ENCODE measurements at places on chromosomes 6 and 20.

- DNase-seq = no peak
Observed at GRCh38 chr6:33412140-33413009, 1.6 kb downstream of the PHF1 start.

GRCh38 chr20:38109591-38110524 lies 55.2 kb downstream of the TGM2 start:
- DNase-seq = peak; percentile 98

GRCh38 chr6:166512567-166512966 lies 73.9 kb downstream of the RAMACL start:
- DNase-seq = no peak

- no peak for DNase-seq
Observed at GRCh38 chr20:22576273-22576672, 8.1 kb downstream of the FOXA2 start.

DNA sequence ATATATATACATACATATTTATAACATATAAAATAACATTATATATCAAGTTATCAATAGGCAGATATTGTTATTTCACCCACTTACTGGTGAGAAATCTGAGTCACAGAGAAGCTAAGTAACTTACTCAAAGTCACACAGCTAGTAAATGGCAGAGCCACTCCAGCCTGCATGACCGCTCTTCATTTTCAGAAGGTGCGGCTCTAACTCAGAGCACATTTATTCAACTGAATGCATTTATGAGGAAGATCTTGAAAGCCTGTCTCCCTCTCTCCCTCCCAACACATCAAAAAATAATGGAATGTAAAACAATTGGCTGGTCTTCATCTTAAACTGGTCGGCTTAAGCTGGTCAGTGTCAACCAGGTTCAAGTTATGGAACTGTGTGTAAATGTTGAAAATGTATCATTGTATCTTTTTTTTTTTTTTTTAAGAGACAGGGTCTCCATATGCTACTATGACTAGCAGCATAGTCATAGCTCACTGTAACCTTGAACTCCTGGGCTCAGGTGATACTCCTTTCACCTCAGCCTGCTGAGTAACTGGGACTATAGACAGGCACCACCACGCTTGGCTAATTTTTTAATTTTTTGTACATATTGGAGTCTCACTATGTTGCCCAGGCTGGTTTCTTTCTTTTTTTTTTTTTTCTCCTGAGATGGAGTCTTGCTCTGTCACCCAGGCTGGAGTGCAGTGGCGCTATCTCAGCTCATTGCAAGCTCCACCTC lies 70.7 kb upstream of the NCOA3 start:
- DNase-seq = no peak

DNA sequence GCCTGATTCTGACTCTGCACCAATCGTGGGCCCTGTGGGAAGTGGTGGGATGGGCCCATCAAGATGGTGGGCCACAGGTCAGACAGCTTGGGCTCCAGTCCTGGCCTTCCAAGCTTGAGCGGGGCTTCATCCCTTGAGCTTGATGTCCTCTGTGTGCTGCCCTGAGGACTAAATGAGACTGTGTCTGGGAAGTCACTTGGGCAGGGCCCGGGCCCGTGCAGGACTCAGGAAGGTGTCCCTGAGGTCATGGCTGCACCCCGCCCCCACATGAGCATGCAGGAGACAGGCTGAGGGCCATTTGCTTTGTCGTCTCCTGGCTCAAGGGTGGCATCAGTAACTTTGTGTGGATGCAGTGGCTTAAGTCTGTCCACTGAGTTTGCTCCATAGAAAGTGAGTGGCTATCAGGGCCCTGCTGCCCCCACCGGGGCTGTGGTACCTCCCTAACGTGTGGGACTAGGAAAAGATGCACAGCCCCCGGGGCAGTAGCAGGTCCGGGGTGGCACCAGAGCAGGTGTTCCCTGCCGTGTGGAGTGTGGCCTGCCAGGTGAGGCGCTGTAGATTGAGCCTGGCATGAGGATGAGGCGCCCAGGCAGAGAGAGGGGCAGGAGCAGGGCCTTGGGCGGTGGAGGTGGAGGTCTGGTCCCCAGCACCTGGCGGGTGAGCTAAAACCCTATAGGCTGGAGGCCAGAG lies 298.6 kb downstream of the TAF4 start:
- DNase-seq = no peak

GRCh38 chr20:20780127-20780824 lies 67.8 kb upstream of the RALGAPA2 start:
- no peak for DNase-seq

DNA sequence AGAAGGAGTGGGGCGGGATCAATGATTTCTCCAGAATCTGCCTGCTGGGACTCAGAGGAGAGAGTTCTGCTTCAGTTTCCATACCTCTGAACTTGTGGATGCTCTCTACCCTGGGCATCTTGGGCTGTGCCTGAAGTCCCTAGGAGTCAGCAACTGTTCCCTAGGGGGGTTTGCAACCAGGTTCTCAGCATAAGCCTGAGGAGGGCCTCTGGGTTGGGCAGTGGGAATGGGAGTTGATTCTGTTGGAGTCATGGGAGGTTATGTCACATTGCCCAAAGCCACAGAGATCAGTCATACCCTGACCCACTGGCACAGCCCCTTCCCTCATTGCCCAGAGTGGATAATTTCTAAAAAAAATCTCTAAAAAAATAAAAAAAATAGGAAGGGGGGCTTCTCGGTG lies 47.4 kb downstream of the MOCS1 start:
- no peak for DNase-seq

DNA sequence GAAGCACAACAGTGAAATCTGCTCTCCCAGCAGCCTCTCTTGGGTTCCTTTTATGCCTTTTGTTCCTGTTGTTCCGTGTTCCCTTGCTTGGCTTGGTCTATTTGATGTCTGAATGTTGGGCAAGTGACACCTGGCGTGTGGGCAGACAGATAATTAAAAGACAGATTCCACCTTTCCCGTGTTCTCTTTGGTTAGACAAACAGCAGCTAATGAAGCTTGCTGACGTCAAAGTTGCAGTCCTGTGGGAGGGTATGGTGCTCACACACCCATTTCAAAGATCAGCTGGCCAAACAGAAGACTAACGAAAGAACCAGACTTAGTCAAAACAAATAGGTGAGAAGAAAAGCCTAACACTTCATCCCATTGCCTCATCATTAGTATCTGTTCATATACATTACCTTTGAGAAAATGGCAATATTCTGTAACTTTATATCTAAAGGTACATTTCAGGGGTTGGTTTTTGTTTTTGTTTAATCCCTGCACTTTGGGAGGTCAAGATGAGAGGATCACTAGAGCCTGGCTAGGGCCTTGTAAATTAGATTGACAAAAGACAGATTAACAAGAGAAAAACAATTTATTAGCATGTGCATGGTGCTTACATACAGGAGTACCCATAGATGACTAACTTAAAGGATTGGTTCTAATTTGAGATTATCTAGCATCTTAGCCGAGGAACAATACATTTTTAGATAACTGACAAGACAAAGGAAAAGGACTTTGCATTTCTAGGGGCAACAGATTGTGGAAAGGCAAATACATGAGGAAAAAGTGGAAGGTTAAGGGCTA lies 48.9 kb upstream of the TNFRSF21 start:
- no peak for DNase-seq

GRCh38 chr20:5947276-5947675 lies 3.1 kb downstream of the TRMT6 start:
- no peak for DNase-seq

DNA sequence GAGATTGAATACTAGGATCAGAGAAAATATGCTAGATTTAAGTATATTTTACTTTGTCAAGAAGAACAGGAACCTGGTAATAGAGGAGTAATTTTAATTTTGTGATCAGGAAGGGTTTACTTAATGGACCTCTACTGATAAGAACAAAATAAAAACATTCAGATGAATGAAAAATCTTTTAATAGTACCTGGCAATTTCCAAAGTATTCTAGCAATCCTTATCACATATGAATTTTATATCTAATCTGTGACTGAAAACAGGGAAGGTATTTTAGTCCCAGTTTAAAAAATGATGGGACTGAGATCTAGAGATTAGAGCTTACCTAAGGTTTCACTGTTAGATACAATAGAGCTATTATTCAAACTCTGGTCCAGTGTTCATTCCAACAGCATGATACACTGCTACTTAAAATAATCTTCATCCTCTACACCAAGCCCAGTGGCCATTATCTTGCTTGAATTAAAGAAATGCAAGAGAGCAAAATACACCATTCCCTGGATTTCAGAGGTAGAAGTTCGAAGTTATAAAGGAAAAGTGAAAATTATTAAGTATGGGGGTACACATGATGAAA lies 13.5 kb downstream of the SLC17A5 start:
- no peak for DNase-seq

DNA sequence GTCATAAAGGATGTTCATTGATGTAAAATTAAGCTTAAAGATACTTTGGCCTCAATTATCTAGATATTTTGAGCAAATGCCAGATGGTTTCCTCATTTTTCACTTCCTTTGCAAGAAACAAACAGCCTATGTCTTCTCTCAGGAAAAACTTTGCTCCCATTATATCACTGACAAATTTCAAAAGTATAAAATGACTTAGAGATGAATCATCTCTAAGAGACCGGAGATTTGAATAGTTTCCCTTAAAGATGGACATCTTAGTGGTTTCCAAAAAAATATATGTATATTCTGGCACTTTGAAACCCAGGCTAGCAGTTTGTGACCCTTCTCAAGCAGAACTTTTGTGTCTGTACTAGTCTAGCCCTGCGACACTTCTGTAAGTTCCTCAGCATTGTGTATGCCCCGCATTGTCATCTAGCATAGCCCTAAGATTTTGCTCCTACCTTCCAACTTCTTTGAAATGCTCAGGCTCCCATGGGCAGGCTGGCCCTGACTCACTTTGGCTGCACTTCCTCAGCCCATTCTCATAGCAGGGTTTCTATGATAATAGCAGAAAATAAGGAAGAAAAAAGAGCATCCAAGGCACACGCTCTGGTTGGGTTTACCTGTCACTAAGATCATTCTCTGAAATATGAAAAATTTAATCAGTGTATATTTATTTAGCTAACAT lies 25.7 kb upstream of the POU3F2 start:
- no peak for DNase-seq

DNA sequence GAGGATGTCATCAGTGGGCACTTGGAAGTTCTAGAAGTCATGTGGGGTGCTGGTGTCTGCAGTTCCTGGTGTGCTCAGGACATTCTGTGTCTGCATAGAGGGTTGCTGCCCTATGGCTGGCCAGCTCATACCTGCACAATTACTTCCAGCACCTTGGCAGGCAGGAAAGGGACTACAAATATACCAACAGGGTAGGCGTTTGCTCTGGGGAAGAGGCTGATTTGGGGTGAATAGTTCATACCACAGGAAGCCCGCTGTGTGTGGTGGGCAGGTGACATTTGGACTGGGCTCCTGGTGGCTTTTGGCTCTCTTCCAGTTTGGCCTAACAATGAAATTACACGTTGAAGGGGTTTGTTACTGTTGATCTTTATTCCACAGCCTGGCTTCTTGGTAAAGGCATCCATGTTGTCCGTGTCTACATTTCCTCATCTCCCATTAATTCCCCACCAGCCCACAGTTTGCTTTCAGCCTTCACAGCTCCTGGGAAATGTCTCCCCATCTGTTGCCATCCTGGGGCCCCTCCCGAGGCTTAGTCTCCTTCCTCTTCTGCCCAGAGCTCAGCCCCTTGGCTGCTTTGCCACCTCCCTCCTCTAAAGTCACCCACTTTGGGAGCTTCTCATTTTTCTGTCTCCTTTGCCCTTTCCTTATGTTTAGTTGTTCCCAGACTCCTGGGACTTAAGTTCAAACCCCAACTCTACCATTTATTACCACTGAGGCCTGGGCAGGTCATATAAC lies 88.1 kb downstream of the RSPH3 start:
- no peak for DNase-seq

DNA sequence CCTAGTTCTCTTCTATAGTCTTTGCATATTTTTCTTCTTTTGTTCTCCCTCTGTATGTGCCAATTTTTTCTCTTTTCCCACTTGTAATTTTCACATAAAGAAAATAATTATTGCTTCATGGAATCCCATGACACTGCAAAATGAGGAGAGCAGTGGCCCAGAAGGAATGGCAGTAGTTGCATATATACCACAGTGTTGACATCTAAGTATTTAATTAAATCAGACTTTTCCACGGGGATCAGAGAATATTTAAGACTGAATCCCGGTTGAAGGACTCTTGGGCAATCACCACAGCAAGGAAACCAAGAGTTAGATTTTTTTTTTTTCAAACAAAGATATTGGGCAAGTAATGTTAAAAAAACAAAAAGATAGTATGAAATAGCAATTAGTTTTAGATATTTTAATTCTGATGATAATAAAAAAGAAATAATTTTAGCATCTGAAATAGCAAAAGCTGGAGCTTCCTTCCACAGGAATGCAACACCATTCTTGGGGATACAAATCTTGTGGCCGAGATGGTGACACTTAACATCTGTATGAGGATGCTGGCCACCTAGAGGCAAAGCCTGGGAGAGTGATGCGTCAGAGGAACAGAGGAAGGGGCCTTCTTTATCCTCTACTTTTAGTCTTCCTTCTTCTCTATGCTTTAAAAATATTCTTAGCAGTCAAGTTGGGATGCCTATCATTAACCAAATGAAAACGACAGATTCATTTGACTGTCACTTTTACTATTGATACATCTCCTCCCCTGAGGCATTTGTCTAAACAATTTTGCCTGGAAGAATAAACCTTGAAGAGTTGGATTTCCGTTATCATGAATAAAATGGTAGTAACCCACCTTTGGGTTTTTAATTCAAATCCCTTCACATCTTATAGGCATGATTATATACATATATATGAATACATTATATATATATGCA lies 356.2 kb downstream of the GJA1 start:
- DNase-seq = peak; percentile 45

DNA sequence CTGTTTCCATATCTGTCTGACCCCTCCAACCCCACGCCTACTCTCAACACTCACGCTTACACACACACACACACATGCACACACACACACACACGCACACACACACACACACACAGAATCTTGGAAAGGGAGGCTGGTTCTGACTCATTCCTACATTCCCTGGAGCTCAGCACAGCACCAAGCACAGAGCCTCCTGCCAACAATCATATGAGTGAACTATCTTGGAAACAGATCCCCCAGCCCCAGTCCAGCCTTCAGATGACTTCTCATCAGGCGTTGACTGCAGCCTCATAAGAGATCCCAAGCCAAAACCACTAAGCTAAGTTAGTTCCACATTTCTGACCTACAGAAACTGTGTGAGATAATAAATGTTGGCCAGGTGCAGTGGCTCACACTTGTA lies 14.1 kb upstream of the HCK start:
- peak; percentile 15 for DNase-seq

- no peak for DNase-seq
Observed at GRCh38 chr6:23591761-23592160, 534.3 kb upstream of the NRSN1 start.

DNA sequence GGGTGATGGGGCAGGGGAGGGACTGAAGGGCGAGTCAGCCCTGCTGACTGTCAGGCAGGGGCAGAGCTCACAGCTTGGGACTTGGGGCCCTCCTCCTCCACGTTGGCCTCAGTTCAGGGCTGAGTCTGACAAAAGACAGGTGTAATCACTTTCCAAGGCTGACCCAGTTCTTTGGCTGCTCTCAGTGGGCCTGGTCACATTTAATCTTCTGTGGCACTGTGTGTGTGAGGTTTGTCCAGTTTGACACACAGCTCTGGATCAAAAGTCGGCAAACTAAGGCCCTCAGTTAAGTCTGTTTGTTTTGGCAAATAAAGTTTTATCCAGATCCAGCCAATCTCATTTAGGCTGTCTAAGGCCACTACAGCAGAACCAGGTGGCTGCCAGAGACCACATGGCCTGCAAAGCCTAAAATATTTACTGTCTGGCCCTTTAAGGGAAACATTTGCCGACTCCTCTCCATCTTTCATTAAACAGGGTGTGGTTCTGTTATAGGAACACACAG lies 5.1 kb upstream of the MAP1LC3A start:
- no peak for DNase-seq

- no peak for DNase-seq
Observed at GRCh38 chr6:138491017-138491416, 8.3 kb downstream of the NHSL1 start.

Measured in GM04503 (cell line).